ENCODE measurements at places on chromosomes 1 and 21.

DNA sequence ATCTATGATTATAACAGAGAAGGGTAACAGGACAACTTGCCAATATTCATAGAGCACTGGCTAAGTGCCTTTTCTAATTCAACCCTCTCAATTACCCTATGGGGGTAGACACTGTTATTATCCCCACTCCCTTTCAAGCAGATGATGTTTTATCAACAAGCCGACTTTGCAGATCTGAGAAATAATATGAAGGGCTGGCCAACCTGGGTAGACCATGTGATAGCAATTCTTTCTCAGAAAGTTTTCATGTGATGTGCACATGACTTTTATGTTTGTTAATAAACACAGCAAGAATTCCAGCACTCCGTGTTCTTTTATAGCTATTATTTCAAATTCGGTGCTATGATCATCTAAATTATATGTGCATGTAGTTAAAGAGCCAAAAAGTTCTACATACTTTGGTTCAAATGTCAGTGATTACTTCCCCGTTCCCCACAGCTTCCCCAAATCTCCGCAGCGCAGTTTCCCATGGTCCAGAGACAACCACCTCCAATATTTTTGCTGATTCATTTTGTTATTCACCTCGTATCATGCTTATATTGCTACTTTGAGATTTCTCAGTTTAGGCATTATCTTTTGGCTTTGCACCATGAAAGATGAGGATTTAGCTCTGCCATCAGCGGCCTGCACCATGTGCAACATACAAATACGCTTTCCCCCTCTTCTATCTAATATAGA lies 96.7 kb upstream of the GADD45A start:
- DNase-seq, result no peak

- no peak for DNase-seq
These were observed 17.3 kb upstream of the TIPRL start for GRCh38 chr1:168161459-168161858.

DNA sequence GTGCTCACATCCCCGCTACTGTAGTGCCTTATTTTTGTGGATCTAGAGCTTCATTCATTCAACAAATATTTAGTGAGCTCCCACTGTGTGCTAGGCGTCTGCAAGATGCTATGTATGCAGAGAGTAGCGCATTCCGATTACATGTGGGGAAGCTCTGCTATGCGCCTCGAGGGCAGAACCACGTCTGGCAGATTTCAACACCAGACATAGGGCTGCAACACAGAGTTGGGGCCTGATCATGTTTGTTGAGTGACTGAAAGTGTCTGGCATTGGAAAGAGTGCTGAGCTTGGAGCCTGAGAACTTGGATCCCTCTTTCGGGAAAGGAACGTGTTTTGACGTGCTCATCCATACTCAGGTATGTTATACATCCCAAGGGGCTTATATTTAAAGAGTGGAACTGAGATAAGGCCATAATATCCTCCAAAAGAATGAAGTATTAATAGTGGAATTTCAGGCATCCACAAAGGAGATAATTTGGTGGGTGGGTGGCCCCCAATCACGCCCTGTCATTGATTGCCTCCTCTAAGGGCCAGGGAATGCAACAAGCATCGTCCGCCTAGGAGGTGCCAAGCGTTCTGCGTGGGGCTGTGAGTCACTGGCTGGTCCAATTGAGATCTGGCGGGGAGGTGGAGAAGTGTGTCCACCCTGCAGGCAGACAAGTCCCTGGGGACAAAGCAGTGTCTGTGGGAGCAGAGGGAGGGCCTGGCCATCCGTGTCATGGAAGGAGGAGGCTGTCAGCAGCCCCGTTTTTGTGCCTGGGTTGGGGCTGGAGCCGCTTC lies 62.8 kb upstream of the ZBTB40 start:
- DNase-seq, result no peak

DNA sequence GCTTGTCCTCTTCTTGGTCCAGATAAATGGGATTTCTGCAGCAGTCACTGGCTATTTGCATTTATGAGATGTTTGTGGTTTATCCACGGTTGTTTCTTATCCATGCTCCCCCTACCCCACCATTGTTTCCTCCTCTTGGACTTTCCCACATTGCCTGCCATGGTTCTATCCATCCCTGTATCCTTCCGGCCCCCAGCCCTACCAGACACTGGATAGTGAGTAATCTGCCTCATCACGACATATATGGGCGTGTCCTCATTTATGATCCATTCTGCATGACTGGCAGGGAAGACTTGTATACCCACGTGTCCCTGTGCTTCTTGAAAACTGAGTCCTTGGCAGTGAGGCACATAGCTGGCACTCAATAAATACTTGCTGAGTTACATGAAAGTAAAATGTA lies 40.1 kb downstream of the CACNA1S start:
- no peak for DNase-seq

- no peak for DNase-seq
These were observed 2.0 kb downstream of the PYCR2 start for GRCh38 chr1:225921734-225922709.

DNA sequence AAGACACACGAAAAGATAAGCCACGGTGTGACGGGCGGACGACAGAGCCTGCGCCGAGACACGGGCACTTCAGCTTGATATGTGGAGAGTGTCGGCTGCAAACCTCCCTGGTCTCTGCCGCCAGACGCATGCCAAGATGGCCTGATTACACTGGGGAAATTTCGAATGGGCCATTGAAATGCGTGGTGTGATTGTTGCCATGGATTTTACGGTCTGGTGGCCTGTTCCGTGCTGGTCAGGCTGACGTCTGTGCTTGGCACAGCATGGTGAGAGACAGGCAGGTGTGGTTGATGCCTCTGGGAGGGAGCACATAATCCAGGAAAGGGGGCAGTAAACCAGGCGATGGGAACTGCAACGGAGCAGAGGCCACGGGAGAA lies 105.6 kb upstream of the TMPRSS2 start:
- no peak for DNase-seq

DNA sequence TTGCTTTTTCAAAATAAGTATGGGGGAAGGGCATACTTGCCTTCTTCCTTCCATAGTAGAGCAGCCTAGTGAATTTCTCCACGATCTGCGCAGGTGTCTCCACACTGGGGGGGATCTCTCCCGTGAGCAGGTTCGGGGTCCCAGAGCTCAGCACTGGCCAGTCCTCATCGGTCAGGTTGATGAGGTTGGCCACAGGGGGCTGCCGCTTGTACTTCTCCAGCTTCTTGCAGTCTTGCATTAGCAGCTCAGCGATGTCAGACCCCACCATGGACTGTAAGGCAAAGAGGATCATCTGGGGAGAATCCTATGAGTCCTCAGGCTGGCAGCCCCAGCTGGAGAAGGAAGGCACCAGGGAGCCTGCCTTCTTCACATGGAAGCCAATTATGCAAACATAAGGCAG lies 11.8 kb downstream of the SEC16B start:
- DNase-seq, result no peak

DNA sequence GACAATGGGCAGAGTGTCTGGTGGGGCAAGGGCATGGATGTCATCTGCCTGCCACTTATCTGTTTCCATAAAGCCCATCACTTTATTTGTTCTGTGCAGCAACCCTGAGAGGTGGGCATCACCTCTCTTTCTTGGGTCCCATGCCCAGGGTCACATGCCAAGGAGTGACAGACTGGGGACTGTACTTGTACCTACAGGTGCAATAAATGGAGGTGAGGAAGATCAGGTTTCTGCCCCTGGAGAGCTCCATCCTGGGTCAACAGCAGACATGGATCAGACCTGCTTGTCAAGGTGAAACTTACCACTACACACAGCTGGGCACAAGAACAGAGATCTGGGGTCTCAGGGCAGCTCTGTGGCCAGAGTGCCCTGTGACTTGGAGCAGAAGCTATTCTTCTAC lies 18.4 kb upstream of the PRDM16 start:
- no peak for DNase-seq

DNA sequence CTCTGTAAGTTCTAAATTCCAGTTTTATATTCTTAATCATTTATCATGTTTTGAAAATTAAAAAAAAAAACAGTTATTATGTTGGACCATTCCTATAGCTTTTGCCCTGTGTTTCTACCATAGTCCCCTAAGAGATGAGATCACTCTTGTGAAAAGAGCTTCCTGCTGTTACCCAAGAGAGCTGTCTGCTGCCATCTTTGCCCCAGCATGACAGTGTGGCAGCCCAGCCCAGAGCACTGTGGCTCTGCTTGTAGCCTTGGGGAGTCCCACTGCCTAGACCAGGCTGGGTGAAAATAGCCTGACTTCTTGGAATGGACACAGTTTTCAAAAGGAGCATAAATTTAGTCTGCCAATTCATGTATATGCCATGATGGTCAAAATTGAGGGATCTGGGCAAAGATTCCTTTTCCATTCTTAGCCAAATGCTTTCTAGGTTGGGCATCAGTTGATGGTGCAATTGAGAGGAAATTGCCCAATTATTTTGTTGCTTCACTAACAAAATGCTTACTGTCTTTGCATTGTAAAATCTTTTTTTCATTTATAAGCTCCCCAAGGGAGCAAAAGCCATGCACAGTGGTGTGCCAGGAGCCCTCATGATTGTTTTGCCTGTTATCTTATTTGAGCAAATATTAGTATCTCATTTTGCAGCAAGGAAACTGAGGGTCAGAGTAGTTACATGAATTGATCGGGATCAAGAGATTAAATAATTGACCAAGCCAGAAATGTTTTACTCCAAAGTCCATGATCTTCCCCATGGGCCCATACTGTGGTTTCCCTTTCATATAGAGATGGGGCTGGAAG lies 72.8 kb downstream of the ETS2 start:
- DNase-seq, result no peak

DNA sequence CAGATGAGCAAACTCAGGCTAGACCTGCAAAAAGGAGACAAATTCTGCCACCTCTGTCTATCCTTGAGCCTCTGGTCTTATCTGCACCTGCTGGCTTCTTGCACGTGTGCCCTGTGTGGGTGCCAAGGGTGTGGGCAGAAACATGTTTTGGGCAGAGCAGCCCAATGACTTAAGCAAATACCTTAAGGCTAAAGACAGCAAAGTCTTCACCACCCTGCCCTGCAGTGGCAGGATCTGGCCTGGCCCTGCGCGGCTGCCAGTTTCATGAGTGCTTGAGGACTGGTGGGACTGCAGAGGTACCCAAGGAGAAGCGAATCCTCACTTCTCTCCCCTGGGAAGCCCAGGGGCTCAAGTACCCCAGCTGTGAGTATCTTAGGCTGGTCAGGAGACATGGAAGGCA lies 3.8 kb upstream of the SLC26A9 start:
- DNase-seq, result no peak

- DNase-seq, result no peak
These were observed 11.4 kb downstream of the PLEKHO1 start for GRCh38 chr1:150160964-150161621.

DNA sequence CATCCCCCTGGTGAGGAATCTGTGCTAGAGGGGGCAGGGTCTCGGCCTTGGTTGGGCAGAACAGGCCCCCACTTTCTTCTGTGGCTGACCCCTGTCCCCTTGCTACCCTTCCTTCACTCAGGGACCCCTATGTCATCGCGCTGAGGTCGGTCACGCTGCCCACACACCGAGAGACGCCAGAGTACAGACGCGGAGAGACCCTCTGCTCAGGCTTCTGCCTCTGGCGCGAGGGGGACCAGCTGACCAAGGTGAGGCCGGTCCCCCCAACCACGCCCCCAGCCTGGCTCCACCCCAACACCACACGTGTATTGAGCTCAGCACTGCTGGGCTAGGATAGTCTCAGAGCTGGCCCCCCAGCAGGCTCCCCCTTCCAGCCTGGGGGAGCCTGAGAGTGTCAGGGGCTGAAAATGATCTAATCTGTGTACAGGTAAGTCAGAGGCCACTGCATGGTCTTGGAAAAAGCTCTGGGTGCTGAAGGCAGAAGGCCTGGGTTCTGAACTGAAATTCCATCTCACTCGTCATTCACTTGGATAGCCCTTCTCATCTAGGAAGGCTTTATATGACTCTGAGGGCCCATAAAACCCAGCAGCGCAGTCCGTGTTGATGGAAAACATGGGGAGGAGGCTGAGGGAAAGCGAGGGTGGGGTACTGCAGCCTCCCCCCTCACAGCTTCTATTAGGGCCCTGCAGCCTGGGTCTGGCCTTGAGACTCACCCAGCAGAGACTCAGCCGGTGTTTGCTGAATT lies 15.3 kb downstream of the FAM151A start:
- DNase-seq, result no peak

- DNase-seq, result no peak
These were observed 11.6 kb downstream of the OBSCN start for GRCh38 chr1:228219245-228219961.

DNA sequence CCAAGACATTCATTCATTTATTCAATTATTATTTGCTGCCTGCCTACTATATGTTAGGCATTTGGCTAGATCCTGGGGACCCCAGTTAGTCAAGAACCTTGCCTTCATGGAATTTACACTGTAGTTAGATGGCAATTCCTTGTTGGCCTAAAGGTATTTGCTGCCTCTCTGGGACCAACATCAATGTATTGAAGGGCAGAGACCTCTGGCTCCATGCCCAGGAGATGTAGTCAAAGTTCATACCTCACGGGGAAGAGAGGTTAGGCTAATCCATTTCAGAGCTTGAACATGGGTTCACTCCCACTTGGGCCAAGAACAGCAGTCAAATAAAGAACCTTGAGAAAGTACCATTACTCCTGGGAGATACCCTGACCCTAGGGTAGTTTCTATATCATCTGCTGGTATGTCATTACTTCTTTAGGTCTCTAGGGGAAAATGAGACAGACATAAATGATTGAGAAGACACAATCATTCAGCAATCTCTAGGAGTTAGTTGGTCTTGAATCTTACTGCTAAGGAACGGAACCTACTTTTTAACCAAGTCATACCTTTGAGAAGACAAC lies 32.0 kb downstream of the SORT1 start:
- no peak for DNase-seq

DNA sequence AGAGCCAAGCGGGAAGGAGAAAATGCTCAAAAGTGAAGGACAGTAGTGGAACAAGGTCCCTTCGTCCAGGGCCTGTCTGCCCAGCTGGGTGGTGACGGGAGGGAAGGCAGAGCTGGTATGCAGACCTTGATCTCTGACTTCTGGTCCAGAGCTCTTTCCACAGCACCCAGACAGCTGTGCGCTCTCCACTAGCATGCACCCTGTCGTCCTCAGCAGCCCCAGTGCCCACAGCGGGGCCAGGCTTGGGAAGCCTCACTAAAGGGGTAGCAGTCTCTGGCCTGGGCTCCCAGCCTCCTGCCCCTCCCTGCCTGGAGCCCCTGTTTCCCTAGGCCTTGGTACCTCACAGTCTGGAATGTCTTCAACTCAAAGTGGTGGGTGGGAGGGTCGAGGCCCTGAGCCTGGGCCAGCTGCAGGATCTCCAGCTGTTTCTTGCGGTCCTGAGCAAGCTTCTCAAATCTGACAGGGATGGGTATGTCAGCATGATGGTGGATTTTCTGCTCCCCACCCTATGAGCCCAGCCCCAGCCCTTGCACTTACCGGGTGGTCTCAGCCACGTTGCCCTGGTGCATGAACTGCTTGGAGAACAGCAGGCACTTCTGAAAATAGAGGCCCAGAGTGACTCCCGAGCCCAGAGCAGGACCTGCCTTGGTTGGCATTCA lies 10.0 kb downstream of the CC2D1B start:
- DNase-seq, result no peak

- DNase-seq, result no peak
These were observed 4.2 kb upstream of the GPR61 start for GRCh38 chr1:109535481-109535880.

GRCh38 chr1:43058056-43058455 lies 99.4 kb upstream of the SLC2A1 start:
- no peak for DNase-seq

Data from anterior cingulate cortex (tissue), 58 donors.